ENCODE measurements at places on chromosomes 12 and 14. TPM values are rescaled to one million over a fixed set of nuclear protein-coding genes. Genes with fewer than 3 reads are reported as not detected.

- no peak for DNase-seq
Observed at GRCh38 chr12:30111719-30112118, 328.0 kb upstream of the TMTC1 start.

KRT75 gene
- not detected for total RNA-seq

DNA sequence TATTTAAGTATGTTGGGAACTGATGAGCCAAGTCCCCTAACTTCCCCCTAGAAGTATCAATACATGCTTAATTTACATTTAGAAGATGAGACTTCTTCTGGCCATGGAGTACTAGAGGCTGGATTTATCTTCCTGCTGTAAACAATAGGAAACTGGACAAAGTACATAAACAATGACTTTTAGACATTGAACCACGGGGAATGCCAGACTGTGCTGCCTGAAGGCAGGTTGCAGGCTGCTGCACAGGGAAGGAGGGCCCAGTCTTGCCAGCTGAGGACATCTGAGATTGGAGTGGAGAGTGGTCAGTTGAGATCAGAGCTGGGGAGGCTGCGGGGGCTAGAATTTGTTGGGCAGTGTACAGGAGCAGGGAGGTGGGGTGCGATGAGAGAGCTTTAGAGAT is 24.5 kb upstream of the ISM2 start:
- no peak for DNase-seq

GPRC5D gene
- total RNA-seq = 0.47 TPM

- no peak for DNase-seq
Observed at GRCh38 chr14:94823556-94824341, 53.8 kb upstream of the GSC start.

GRCh38 chr12:97211416-97211930 is 251.1 kb upstream of the RMST start:
- no peak for DNase-seq
